ENCODE measurements at places on chromosomes 2 and 18. TPM values are rescaled to one million over a fixed set of nuclear protein-coding genes. Genes with fewer than 3 reads are reported as not detected.

- DNase-seq = no peak
Observed at GRCh38 chr2:165757906-165758675, 36.0 kb downstream of the GALNT3 start.

- no peak for DNase-seq
Observed at GRCh38 chr18:59994357-59994756, 94.6 kb downstream of the PMAIP1 start.

GRCh38 chr2:133171393-133172004 lies 396.8 kb downstream of the NCKAP5 start:
- peak; percentile 82 for DNase-seq

GRCh38 chr2:106156305-106157296 lies 37.5 kb downstream of the UXS1 start:
- no peak for DNase-seq

DNA sequence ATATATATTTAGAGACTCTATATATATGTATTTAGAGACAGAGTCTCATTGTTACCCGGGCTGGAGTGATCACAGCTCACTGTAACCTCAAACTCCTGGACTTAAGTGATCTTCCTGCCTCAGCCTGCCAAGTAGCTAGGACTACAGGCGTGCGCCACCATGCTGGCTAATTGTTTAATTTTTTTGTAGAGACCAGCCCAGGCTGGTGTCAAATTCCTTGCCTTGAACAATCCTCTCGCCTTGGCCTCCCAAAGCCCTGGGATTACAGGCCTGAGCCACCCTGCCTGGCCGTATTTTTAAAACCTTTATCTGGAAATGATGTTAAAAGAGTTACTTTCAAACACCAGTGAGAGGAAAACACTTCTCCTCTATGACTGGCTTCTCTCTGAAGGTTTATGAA lies 30.9 kb upstream of the PGAP1 start:
- DNase-seq = no peak

- peak; percentile 52 for DNase-seq
Observed at GRCh38 chr2:13046557-13047165, 329.9 kb downstream of the TRIB2 start.

GRCh38 chr2:74063486-74063885 lies 78.8 kb downstream of the TET3 start:
- no peak for DNase-seq

DNA sequence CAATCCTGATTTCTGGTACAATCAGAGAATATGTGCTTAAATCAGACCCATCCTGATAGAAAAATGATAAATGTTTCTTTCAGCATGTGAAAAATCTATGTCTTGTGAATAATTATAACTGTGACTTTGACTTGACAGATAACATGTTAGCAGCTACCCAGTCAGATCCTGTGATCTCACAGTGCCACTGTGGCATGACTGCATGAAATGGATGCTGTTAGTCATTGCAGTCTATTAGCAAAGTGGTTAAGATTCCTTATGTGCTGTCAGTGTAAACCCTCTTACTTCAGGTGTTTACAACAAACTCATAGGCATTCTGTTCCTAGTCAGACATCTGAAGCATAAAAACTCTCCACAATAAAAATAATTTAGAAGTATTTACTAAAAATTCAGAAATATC lies 244.6 kb upstream of the RND3 start:
- peak; percentile 55 for DNase-seq

DNA sequence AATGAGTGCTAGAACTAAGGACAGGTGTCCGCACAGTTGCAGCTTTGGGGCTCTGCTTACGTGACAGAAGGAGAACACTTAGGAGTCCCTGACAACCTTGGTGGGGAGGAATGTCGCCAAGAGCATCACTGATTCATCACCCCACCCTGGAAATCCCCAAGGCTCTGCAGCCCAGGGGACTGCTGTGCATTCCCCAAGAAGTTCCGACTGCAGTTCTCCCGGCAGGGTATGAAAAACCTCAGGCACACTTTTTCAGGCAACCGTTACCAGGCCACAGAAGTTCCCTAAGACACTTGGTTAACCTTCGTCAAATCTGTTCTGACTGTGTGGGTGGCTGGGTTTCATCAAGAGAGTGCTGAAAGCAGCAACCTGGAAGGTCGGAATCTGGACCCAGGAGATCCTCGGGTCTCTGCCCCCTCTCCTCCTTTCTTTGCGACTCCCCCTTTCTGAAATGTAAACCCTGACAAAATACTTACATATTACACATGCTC lies 192.1 kb upstream of the CXCR4 start:
- no peak for DNase-seq

The CNDP1 gene
- not detected for total RNA-seq

The MYO7B gene
- not detected for total RNA-seq

The SMARCAL1 gene
- total RNA-seq = 20.6 TPM
